ENCODE measurements at places on chromosomes 3 and 15.

- no peak for DNase-seq
Observed at GRCh38 chr3:49098429-49098828, 4.6 kb upstream of the QRICH1 start.

DNA sequence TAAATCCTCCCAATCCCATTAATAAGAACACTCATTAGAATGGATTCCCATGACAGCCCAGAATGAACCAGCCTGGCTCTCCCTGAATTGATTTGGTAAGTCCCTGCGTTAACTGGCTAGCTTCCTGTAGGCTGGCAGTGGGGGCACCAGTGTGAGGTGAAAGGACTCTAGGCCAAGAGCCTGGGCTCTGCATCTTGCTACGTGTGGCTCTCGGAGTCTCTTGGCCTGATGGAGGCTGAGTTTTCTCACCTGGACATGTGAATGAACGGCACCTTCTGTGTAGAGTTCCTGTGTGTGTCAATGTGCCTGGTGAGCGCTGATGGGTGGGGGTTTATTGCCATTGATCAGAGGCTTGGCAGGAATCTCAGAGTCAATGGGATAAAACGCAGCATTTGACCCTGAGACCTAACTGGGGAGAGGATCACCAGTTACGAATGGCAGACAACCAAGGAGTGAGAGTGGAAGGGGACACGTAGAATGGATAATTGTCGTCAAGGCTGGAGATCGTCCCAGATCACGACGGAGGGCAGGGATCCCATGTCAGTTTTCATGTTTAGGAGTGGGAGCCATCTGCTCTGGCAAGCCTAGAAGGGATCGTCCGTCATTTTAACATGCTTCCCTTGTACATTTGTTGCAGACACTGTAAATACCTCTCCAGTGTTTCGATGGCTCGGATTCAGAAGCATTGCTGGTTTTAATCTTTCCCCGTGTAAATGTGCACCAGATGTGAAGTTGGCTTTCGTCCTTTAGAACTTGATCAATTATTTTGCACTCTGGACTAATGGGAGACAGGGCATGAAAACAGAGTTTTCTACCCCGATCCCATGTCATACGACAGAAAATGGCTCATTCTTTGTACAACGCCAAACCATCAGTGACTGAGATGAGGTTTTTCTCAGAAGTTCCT is 9.0 kb upstream of the KLF13 start:
- no peak for DNase-seq

- no peak for DNase-seq
Observed at GRCh38 chr15:101618851-101619614, 33.1 kb downstream of the TM2D3 start.

DNA sequence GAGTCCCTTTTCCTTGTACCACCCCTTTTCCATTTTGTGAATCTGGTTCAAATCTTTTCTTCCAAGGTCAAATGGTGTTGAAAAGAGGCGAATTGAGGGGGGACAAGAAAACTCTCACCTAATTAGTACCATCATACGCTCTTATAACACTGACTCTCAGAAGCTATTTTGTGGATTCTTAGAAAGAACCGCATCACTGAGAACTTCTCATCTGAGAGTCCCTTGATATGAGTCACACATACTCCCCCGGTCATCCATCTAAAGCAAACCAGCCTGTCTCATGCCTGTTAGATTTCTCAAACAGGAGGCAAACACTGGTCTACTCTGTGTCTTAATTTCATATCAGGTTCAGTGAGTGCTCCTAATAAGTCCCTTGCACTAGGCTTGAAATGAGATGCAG is 76.5 kb upstream of the SPRED1 start:
- DNase-seq = no peak

DNA sequence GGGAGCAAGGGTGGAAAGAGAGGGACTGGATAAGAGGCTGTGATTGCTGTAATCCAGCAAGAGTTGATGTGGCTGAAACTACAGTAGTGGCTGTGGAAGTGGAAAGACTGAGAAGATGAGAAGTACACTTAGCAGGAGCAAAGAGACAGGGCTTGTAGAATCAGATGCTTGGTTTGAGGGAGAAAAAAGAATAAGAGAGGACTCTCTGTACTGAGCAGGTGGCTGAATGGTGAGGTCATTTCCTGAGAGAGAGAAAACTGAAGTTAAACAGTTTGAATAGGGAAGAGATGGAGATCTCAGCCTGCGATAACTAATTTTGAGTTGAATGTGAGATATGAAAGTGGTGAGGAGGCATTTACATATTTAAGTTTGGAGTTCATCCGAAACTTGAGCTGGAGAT is 95.8 kb upstream of the SLC25A36 start:
- DNase-seq = no peak

DNA sequence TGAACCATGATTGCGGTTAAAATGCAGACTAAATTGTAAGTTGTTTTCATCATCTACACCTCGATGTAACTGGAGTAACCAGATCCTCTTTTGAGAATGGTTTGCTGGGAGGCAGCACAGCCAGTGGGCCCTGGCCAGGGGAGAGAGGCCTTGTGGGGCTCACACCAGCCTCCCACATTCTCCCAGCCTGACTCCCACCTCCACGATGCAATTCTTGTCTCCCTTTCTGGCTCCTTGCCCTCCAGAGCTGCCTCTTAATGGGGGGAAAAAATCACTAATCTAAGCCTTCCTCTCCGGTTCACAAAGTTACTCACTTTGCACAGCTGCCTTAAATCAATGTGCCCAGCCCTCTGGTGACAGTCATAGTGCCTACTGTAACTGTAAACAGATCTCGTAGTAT is 17.9 kb upstream of the PAQR5 start:
- DNase-seq = no peak

- DNase-seq = peak; percentile 55
Observed at GRCh38 chr3:183210862-183211341, 42.2 kb upstream of the B3GNT5 start.

GRCh38 chr3:7400360-7400759 is 539.4 kb downstream of the GRM7 start:
- DNase-seq = no peak

GRCh38 chr15:87420017-87420416 is 836.5 kb downstream of the NTRK3 start:
- DNase-seq = no peak

- DNase-seq = no peak
Observed at GRCh38 chr15:101213570-101213969, 38.3 kb downstream of the CHSY1 start.

DNA sequence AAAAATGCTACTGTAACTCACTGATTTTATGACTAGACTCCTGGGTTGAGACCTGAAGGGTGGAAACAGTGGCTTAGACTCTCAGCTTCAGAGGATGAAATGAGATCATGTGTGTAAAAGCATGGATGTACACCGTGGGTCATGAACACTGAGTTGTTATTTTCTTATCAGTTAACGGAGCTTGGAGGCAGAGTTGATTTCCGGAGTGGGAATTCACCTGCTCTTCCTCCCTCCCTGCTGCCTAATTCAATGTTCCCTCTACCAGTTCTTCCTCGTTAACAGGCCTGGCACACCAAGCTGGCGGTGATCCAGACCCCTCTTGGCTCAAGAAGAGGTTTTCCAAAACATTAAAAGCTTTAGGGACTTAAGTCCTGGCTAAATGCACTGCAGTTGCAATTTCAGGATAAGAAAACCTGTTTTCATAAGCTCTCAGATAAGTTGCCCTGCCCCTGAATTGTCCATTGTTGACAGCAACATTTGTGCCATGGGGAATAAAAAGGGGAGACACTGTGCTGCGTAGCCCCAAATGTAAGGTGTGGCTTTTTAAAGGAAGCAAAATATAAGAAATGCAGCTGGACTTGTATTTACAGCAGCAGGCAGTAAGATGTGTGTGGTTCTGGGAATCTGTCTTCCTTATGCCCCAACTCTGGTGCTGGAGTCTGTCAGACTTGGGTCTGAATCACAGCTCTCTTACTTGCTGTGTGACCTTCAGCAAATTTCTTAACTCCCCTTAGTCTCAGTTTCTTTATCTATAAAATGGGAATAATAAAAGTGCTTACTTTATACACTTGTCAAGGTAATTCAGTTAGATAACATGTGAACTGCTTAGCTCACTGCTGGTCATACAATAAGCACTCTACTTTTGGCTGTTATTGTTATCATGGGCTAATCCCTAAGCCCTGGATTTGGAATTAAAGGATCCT is 9.9 kb downstream of the PDIA5 start:
- no peak for DNase-seq

- no peak for DNase-seq
Observed at GRCh38 chr15:98154863-98155262, 194.4 kb downstream of the ARRDC4 start.

DNA sequence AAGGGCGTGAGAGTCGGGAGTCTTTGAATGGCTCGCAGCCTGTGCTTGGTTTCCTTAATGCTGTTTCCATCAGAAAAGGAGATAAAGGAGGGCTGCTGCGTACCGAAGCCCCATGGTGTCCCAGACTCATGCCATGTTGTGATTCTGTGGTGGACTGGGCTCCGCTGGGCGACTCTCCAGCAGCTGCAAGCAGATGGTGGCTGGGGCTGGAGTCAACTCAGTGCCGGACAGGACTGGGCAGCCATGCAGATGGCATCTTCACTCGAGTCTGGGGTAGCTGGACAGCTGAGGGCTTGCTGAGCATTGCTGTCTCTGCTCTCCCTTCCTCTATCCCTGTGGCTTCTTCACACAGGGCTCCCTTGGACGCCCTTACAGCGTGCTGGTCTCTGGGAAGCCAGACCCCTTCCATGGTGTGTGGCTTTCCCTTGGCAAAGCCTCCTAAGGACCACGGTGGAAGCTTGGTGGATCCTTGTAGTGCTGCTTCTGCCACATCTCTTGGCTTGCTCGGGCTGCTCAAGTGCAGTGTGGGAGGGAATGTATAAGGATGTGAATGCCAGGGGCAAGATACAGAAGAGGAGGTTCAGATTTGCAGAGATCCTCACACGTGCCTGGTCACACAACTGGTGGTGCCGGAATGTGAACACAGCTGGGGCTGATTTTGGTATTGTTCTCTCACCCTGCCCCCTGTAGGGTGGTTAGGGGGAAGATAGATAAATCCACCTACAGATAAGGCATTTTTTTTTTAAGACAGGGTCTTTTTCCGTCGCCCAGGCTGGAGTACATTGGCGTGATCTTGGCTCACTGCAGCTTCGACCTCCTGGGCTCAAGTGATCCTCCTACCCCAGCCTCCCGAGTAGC is 9.0 kb downstream of the NIPA1 start:
- DNase-seq = no peak

DNA sequence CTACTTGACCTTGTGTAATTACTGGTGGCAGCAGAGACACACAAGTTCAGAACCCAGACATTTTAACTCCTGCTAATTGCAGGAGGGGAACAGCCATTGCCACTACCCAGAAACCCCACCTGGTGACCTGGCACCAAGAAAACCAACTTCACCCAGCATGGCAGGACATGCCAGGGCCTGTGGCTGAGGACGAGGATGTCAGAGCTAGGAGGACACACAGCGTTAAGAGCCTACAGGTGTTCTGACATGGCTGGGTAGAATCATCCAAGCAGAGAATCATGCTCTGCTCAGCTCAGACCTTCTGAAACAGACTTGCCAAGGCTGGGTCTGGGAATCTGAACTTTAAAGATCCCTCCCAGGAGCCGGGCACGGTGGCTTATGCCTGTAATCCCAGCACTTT is 11.7 kb upstream of the SPATA12 start:
- DNase-seq = no peak

- no peak for DNase-seq
Observed at GRCh38 chr3:33358172-33358781, 81.0 kb downstream of the FBXL2 start.

DNA sequence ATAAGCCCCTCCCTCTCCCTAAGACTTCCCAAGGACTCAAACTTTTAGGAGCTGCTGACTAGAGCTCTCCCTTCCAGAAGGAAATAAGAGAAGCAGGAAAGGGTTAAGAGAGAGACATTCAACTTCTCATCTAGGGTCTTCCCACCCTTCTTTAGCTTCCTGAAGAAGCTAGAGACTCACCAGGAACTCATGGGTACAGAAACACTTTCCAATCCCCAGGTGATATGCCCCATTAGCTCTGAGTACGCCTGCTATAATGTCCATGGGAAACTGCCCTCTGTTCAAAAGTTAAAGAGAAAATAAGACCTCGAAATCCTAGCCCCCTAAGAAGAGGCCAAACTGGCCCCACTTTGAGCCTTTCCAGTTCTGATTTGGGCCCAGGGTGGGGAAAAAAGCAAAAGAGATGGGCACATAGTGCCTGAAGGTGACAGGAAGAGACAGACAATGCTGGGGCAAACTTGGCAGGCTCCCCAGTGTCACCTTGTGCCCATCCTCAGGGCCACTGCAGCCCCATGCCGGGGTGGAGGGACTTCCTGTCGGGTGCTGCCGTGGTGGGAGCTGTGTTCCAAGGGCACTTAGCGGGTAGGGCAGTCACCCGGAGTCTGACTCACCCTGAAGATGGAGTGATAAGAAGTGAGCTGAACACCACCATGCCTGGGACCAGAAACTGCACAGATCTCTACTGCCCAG is 29.5 kb downstream of the CCDC12 start:
- DNase-seq = no peak

GRCh38 chr3:184693011-184693975 is 18.6 kb downstream of the MAGEF1 start:
- DNase-seq = peak; percentile 79

DNA sequence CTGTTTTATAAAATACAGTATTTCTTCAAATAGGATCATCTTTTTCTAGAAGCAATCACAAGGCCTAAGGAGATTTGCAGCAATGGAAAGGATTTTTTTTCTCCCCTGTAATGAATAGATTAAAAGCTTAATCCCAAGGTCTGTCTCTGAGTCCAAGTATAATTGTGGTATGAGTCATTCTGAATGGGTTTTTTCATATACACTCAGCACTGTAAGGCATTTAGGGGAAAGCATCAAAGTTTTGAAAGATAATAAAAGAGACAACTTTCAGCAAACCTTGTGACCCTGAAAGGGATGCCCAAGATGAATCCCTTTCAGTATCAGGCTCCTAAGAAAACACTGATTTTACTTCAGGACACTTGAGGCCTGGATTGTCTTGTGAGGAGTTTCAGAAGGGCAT is 23.3 kb upstream of the LARS2 start:
- DNase-seq = no peak

DNA sequence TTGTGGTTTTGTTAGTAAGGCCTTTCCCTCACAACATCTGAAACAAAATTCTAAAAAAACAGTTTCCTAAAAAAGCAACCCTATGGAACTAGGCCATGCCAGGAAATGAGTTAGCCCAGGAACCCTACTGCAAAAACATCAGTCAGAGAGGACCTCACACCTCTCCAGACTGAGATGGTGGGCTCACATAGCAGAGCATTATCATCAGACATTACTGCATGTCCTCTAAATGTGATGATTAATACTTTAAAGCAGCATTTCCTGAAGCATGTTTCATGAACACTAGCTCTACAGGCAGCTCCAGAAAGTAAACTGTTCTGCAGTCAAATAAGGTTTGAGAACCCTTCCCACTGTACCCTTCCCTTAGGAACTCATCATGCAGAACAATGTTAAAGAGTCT is 232.3 kb upstream of the MRPL3 start:
- no peak for DNase-seq

- no peak for DNase-seq
Observed at GRCh38 chr3:108311797-108312196, 15.4 kb downstream of the HHLA2 start.

- DNase-seq = no peak
Observed at GRCh38 chr15:67943475-67943874, 103.6 kb upstream of the RNU6-1 start.
